Left renal pelvis (tissue), 4 donors: ENCODE measurements at places on chromosomes 12 and 14.

GRCh38 chr12:20234474-20234873 is 133.9 kb upstream of the PDE3A start:
- DNase-seq, result no peak

DNA sequence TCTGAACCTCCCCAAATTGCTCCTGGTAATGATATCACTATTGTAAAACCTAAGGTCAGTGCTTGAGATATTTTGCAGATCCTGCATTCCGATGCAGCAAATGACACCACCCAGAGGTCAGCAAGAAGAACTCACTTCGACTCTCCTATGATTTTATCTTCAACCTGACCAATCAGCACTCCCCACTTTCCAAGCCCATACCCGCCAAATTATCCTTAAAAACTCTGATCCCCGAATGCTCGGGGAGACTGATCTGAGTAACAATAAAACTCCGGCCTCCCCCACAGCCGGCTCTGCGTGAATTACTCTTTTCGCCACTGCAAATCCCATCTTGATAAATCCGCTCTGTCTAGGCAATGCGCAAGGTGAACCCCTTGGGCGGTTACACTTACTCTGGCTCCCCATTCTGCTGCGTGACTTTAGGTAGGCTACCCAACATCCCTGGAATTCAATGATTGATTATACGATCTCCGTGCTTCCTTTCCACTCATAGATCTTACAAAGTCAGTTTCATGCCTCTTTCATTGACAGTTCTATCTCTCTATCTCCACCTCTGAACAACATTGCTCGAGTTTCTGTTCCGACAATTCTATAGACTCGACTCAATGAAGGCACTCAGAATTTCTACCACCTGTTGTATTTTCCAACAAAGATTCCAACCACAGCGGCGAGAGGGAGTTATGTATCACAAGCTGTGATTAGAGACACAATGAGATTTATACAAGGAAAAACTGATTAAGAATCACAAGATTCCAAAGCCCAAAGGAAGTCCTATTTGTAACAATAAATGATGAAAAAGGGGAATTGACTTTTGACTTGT is 939 bp downstream of the NPC2 start:
- DNase-seq, result no peak

- no peak for DNase-seq
Measured at GRCh38 chr12:60387356-60387755, 791.5 kb downstream of the SLC16A7 start.

DNA sequence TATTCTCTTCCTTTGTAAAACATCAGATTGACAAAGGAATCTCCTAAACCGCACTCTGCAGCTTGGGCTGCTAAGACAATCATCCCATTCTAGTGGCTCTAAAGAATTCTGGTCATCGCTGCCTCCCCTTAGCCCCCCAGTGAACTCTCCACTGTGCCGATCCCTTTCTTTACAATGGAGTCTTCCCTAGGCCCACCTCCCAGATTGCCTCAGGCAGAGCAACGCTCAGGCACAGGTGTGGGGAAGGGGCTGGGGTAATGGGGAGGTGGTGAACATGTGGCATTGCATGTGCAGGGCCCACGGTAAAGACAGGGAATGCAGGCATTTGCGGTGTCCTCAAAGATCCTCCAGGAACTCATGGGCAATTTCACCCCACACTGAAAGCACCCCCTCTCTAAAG is 86.3 kb downstream of the PLEKHG3 start:
- DNase-seq, result no peak
